ENCODE measurements at places on chromosomes 1 and 21. TPM values are rescaled to one million over a fixed set of nuclear protein-coding genes. Genes with fewer than 3 reads are reported as not detected.

CELA3B gene
- polyA plus RNA-seq = 0.34 TPM

SMIM1 gene
- polyA plus RNA-seq = 12.4 TPM

NVL gene
- 8.3 TPM for polyA plus RNA-seq

GJA4 gene
- not detected for polyA plus RNA-seq

MSH4 gene
- polyA plus RNA-seq = 0.01 TPM

RAD54L gene
- polyA plus RNA-seq = 10.2 TPM

NCAM2 gene
- not detected for polyA plus RNA-seq

MLLT11 gene
- 0.14 TPM for polyA plus RNA-seq

CFAP45 gene
- polyA plus RNA-seq = not detected

GJA5 gene
- not detected for polyA plus RNA-seq

HOOK1 gene
- polyA plus RNA-seq = 11.3 TPM

TEDDM1 gene
- polyA plus RNA-seq = not detected

SFT2D2 gene
- polyA plus RNA-seq = 10.0 TPM

AMY2B gene
- 2.5 TPM for polyA plus RNA-seq

GPR61 gene
- not detected for polyA plus RNA-seq

ADGRL4 gene
- not detected for polyA plus RNA-seq

RORC gene
- 9.3 TPM for polyA plus RNA-seq

AKR1A1 gene
- 181 TPM for polyA plus RNA-seq

CYP2J2 gene
- 5.9 TPM for polyA plus RNA-seq

OR2L8 gene
- polyA plus RNA-seq = not detected

MFSD2A gene
- polyA plus RNA-seq = 0.08 TPM

MPZ gene
- 26.7 TPM for polyA plus RNA-seq

DNASE2B gene
- not detected for polyA plus RNA-seq

CTH gene
- polyA plus RNA-seq = 15.7 TPM

FAM131C gene
- 0.10 TPM for polyA plus RNA-seq

OR2T6 gene
- not detected for polyA plus RNA-seq

SELL gene
- polyA plus RNA-seq = 0.18 TPM

DNAH14 gene
- 5.8 TPM for polyA plus RNA-seq

Measured in HepG2 (cell line).